Activated CD8-positive, alpha-beta memory T cell treated with anti-CD3 and anti-CD28 coated beads for 1 hour (primary cell): ENCODE measurements at places on chromosomes 6 and 20.
A peak's percentile ranks its signal among the peaks of the same experiment; 100 is the strongest.

GRCh38 chr6:152736687-152737273 lies 13.8 kb upstream of the VIP start:
- DNase-seq = no peak

DNA sequence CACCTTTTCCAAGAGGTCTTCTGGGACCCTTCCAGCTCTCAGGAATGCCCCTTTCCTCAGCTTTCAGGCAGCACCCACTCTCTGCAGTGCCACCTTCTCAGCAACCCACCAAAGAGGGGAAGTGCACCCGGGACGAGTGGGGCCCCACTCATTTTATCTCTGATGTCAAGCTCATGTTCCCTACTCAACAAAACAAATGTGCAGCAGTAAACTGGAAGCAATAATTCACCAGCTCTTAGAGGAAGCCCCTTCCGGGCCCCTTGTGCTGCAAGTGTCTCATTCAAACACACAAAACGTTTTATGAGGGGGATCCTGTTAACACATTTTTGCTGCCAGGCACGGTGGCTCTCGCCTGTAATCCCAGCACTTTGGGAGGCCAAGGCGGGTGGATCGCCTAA lies 13.6 kb downstream of the GFOD1 start:
- DNase-seq = no peak

- no peak for DNase-seq
Measured at GRCh38 chr20:24721891-24722568, 227.0 kb upstream of the CST7 start.

DNA sequence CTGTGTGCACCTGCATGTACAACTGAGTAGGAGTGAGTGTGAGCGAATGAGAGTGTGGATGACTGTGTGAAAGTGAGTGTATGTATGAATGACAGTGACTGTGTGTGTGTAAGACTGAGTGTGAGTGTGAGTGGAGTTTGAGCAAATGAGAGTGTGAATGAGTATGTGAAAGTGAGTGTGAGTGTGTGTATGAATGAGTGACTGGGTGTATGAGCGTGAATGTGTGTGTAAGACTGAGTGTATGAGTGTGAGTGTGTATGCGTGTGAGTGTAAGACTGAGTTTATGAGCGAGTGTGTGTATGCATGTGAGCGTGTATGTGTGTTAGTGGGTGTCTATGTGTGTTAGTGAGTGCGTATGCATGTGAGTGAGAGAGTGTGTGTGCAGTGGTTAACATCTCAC lies 220.8 kb downstream of the QKI start:
- DNase-seq = no peak

DNA sequence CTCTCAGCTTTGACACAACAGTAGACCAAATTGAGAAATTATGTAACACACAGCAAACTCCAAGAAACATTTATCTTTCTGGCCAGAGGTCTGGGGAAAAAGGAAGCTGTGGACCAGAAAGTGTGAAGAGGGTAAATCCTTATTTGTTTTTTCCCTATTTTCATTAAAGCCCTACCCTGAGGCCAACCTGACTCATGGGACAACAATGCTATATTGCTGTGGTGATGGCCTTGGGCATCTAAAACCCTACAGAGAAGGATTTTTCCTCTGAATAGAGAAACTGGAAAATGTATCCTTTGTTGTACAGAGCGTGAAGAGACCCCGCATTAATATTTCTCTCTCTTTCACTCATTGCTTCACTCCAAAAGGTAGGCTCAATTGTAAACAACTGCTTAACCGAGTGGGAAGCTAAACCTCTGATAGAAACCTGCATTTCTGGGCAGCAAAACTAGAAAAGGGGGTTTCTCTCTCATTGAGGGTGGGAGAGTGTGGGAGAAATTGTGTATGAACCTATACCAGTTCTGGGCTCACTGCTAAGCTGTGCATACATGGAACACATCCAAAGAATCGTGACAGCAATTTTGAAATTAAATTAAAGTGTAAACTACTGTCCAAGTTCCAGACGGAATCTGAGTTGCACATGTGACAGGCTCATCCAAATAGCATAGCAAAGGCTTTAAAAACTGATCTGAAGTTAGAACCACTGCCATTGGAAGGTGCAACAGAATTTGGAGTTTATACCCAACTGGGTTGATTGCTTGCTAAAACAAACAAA lies 175.5 kb downstream of the CLVS2 start:
- DNase-seq = no peak

- DNase-seq = no peak
Measured at GRCh38 chr6:77040568-77041195, 422.6 kb downstream of the HTR1B start.

DNA sequence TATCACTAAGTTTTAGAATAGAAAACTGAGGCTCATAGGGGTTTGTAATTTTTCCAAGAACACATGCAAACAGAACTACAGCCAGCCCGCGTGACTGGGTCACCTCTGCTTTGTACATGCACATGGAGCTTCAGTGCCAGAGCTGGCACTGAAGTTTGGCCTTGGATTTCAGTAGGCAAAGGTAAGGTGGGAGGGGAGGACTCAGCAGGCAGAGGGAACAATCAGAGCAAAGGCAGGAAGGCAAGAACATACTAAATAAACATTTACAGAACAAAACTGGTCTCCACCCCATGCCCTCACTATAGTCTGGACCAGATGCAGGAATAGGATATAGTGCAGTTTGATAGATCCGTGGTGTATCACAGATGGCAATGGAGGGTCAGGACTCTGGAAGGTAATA lies 13.6 kb upstream of the ABRACL start:
- no peak for DNase-seq

GRCh38 chr6:508614-509013 lies 117.1 kb downstream of the IRF4 start:
- no peak for DNase-seq

DNA sequence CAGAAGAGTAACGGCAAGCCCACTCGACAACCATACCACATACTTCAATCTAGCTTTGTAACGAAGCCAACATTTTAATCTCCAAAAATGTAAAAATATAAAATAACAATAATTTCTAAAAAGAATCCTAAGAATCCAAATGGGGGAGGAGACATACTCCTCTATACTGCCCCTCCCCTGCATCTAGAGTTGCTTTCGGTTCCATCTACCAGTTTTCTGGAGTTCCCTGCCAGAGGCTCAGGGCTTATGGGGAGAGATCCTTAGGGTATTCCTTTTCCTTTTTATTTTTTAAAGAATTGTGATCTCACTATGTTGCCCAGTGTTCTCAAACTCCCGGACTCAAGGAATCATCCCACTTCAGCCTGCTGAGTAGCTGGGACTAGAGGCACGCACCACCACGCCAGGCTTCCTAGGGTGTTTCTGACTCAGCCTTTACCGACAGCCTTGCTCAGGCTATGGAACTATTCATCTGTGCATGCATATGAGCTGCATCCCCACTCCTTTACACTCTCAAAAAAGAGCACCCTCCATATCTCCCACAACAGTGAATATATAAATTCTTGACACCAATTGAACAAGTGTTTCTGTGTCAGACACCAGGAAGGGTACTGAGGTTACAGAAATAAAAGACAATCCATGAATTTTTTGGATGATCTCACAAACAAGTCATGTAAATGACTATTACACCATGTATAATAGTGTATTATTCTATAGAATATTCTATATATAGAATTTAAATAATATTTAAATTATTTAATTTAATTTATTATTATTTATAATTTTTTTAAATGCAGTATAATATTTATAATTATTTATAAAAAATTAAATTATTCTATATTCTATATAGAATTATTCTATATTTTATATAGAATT lies 40.7 kb upstream of the UBR2 start:
- DNase-seq = no peak

GRCh38 chr20:57048027-57048869 lies 218.2 kb downstream of the BMP7 start:
- DNase-seq = no peak

DNA sequence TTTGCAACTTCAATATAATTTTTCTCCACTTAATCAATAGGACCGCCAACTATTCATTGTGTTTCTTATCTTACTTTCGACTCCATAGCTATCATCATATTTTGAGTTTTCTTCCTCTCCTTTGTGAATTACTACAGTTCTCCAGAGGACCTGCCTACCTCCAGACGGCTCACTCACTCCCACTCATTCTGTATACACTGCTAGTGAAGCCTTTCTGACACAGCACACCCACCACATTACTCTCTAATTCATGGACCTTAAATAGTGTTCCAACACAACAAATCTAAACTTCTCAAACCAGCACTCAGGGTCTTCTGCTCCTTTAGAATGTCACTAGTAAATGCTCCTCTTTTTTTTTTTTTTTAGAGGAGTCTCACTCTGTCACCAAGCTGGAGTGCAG lies 23.8 kb downstream of the FKBP5 start:
- no peak for DNase-seq

GRCh38 chr6:163554663-163555062 lies 140.1 kb downstream of the QKI start:
- DNase-seq = peak; percentile 10

- no peak for DNase-seq
Measured at GRCh38 chr20:57665589-57665971, 44.2 kb downstream of the PMEPA1 start.

GRCh38 chr6:54366667-54367327 lies 58.6 kb downstream of the TINAG start:
- no peak for DNase-seq

DNA sequence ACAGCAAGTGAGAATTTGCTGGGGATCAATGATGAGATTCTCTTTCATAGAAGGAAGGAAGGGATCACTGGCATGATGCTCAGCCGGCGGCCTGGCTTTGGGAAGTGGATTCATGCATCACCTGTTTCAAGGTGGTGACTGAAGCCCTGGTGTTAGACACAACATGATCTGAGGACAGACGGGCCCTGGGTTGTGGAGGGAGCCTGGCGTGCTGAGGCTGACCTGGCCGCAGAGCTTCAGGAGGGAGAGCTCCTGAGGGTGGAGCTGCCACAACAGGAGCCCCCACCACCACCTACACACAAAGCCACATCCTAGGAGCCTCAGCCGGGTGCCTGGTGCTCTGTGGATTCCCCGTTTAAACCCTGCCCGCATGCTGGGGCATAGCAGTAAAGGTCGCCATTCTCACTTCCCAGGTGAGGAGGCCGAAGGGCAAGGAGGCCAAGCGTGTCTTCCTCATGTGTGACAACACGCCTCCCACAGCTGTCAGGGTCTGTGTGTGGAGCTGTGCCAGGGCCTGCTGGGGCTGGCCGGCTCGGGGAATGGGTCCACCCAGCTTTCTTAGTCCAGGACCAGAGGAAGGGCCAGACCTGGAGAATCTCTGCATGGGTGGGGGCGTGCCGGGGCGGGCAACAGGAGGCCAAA lies 107.0 kb downstream of the ERMARD start:
- DNase-seq = no peak
